Stimulated activated CD4-positive, alpha-beta T cell treated with anti-CD3 and anti-CD28 coated beads, TNF-alpha, amount 100 ng/mL, for 4 hours (primary cell): ENCODE measurements at places on chromosomes 6 and 20.

- no peak for DNase-seq
These were observed 40.9 kb downstream of the PDYN start for GRCh38 chr20:1952737-1953530.

GRCh38 chr20:39117491-39117890 is 155.3 kb downstream of the DHX35 start:
- no peak for DNase-seq

DNA sequence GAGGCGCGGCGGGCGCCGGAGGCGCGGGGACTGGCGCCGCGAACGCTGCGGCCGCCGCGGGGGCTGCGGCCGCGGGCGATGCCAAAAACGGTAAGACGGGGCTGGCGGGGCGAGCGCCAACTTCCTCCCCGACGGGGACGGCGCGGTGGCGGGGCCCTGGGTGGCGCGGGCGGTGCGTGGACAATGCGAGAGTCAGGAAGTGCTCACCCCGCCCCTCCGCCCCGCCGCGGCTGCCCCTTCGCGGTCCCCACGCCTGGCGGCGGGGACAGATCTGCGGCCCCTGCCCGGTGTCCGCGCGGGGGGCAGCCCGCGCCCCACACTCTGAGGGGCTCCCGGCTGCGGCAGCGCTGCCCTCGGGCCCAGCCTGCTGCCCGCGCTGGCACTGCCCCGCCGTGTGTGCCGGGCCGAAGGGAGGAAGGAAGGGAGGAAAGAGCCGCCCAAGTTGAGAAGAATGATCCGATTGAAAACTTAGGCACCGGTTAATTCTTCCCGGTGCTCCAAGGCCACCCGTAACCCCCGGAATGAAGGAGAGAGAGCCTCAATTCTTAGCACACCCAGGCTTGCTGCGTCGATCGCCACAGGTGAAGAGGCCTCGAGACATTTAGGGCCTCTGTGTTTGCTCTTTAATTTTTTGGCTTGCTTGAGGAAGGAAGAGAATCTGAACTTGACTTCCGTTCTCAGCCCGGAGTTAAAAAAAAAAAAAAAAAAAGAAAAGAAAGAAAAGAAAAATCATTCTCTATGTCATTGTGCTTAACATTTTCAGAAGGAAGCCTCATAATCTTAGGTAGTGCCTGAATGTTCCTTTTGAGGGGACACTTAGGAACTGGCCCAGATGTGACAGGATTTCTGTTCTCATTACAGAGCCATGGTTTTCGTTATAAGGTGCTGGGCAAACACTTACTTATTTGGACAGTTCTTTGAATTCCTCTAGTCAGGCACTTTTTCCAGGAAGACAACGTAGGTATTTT is 982 bp downstream of the HECA start:
- DNase-seq, result peak; percentile 53

DNA sequence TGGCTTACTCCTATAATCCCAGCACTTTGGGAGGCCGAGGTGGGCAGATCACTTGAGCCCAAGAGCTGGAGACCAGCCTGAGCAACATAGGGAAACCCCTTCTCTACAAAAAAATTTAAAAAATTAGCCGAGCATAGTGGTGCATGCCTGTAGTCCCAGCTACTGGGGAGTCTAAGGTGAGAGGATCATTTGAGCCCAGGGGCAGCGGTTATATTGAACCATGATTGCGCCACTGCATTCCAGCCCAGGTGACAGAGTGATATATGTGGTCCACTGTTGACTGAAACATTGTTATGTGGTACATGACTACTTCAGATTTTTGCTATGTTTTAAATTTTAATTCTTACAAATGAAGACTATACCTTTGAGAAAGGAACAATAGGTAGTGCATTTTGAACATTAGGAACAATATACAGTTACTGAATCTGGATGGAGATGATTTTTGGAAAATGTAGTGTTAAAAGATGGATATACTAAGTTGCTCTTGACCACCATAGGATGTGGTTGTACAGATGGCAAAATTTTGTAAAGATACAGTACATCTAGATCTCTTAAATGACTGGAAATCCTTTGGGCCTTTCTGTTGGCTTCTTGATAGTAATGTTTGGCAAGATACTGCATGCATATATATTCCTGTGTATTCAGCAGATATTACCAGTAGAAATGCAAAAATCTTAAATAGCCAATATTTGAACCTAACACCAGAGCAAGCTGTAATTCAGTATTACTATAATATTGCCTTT is 35.9 kb downstream of the MAPK14 start:
- DNase-seq, result no peak
